NCI-H446 (cell line): ENCODE measurements at places on chromosomes 4 and X.

GRCh38 chr4:151429957-151430570 is 21.1 kb downstream of the FHIP1A start:
- no peak for DNase-seq

GRCh38 chr4:94564252-94564651 is 112.5 kb downstream of the PDLIM5 start:
- no peak for DNase-seq

GRCh38 chr4:95985791-95986550 is 146.1 kb downstream of the PDHA2 start:
- DNase-seq: no peak

GRCh38 chr4:23890369-23891063 is 669 bp upstream of the PPARGC1A start:
- no peak for DNase-seq

- no peak for DNase-seq
Measured at GRCh38 chr4:8304827-8305695, 35.5 kb downstream of the HTRA3 start.
